ENCODE measurements at places on chromosomes 16 and 17.
A peak's percentile ranks its signal among the peaks of the same experiment; 100 is the strongest.

DNA sequence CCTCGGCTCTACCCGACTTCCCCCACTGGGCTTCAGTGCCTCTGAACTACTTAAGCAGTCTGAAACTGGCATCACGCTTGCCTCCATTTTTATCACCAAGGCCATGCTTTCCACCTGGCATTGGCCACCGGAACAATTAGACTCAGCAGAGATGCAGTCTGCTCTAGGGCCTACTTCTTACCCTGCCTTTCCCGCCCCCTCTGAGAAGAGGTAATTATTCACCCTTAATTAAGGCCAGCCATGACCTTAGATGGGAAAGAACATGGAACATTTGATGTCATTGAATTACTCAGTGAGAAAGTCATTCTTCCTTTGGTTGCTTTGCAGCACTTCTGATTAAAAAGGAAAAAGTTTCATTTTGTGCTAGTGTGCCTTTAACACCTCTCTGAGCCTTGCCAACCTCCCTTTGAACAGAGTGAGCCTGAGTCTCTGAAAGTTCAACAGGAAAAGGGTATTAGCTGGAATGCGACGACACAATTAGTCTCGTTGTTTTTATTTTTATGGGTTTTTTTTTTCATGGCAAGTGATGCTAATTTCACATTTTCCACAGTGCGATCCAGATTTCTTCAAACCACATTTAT lies 60.9 kb upstream of the TNRC6A start:
- peak; percentile 89 for DNase-seq

DNA sequence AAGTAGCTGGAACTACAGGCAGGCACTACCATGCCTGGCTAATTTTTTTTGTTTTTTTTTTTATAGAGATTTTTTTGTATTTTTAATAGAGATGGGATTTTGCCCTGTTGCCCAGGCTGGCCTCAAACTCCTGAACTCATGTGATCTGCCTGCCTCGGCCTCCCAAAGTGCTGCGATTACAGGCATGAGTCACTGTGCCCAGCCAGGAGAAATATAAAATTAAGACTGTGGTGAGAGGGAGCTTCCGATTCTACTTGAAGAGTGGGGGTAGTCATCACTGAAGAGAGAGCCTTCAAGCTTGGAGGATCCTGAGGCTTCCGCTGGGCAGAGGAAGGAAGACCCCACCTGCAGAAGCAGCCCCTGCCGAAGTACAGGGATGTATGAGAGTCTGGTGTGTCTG lies 34.4 kb upstream of the RGS9 start:
- DNase-seq = peak; percentile 37

DNA sequence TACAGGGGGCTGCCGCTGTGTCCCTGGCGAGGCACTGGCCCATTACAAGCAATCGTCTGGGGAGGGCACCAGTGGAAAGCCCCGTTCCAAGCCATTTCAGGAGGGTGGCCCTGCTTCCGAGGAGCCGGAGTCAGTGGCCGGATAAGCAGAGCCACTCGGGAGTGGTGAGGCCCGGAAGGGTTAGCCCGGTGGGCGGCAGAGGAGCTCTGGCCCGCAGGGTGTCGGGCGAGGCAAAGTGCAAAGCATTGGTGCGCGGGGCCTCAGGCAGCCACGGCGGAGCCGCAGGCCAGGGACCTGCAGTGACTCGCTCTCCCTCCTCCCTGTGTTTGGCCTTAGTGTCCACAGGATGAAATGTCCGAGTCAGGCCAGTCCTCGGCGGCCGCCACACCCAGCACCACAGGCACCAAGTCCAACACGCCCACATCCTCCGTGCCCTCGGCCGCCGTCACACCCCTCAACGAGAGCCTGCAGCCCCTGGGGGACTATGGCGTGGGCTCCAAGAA lies 24.6 kb downstream of the NME3 start:
- no peak for DNase-seq

DNA sequence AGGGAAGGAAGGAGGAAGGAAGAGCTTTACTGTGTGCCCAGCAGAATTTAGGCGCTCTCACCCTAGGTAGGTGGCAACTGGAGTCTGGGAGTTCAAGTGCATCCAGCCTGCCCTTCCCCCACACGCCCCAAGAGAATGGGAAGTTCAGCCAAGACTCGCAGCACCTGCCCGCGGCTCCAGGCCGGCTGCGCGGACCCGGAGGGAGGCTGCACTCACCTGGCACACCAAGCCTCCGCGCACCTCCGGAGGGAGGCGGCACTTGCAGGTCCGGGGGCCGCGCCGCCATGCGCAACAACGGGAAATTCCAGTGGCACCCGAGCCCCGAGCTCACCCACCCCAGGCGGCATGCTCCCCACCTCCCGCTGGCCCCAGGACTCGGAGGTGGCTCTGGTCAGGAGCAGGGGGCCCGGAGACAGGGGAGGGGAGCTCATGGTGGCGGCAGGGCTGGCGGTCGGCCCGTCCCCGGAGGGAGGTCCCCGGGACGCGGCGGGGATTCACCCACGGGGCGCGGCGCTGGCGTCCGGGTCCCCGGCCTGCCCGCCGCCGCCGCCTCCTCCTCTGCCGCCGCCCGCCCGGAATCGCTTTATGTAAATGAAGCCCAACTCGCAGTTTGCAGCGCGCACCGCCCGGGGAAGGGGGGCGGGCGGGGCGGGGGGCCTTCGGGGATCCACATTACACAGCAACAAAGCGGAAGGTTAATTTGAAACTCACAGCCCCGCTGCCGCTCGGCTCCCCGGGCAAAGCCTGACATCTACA lies at the start of gene ZFHX3:
Gene ZFHX3, minus strand, starts transcription at position 593 of the 756 bp plus-strand sequence. CDS start 87,983 bp downstream, outside the sequence.
- peak; percentile 85 for DNase-seq

- no peak for DNase-seq
These were observed 13.8 kb downstream of the DBF4B start for GRCh38 chr17:44722254-44722653.

DNA sequence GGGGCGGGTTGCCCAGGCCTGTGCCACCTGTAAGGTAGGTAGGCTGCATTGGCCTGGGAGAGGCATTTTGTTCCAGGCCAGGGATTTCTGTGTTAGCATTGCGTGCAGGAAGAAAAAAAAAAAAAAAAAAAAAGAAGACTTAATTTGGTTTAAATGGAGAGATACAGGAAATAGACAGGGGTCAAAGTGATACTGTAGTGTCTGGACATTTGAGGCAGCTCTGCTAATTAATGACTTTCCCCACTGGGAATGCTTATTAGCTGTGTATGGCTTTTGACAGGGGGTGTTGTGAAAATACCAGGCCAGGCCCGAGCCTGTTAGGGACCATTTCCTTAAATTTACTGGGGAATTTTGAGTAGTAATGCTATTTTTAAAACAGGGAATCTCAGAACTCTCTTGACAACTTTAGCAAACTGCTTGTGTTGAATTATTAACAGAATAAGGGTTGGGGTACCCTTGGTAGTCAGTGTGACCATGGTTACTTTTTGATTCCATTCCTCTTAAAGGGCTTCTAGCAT lies 1.0 kb downstream of the MAP2K4 start:
- DNase-seq = no peak

DNA sequence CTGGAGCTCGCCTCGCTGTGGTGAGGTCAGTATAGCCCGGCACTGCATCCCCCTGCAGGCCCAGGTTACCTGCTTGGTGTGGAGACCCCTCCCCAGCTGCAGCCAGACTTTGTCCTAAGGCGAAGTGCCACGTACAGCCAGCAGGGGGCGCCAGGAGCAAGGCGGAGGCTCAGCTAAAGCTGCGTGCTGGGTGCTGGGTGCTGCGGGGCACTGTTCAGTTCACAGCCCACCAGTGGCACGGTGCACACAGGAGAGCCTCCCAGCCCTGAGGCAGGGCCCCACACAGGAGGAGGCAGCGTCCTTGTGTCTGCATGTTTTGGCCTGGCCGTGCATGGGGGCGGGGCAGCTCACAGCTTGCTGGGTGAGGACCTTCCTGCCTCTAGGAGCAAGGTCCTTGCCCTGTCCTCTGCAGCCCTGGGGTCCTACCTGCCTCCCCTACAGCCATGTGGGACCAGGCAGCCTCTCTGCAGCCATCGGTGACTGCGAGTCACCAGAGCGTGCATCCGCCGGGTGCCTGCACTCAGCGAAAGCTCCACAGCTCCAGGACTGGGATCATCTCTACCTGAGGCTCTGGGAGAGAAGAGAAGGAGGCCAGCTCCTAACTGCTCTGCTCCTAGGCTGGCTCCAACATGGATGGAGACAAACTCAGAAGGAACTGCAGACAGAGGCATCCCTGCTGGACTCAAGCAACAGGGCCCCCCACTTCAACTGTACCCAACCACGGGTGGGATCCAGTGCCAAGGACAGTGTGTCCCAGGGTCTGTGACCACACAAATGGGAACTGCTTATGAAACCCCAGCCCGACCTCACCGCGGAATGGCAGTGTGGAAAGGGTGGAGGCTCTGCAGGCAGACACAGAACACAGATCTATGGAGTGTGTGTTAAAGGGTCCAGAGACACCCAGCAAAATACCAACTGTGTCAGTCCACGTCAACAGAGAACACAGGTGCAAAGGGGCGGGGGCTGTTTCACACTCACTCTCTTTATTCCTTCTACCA lies 19.0 kb downstream of the SLC7A5 start:
- DNase-seq = peak; percentile 63

- DNase-seq = no peak
These were observed 32.9 kb downstream of the CFAP20 start for GRCh38 chr16:58096249-58096648.

DNA sequence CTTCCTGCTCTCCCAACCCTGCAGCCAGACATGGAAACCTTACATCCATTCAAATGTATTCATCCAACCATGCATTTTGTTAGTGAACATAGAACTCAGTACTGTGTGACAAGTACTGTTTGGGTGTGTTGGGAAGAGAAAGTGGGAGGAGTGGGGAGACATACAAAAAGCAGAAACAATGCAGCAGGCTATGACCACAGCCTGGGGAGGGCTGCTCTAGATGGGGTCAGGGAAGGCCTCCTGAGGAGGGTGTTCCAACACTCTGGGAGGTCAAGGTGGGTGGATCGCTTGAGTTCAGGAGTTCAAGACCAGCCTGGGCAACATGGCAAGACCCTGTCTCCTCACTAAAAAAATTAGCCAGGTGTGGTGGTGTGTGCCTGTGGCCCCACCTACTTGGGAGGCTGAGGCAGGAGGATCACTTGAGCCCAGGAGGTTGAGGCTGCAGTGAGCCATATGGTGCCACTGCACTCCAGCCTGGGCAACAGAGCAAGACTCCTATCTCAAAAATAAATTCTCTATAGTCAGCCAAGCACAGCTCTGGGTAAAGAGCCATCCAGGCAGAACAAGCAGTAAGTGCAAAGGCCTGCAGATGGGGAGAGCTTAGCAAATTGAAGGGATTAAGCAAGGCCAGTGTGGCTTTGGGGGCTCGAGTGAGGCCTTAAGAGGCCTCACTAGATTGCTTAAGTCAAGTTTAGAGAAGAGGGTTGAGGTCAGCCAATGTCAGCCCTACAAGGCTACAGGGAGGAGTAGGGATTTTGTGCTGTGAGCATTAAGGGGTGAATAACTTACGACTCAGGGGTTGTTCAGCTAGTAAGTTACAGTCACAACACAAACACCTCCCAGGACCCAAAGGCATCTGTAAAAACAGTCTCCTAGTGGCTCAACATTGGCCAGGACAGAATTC lies 5.5 kb downstream of the SLC13A2 start:
- peak; percentile 44 for DNase-seq

DNA sequence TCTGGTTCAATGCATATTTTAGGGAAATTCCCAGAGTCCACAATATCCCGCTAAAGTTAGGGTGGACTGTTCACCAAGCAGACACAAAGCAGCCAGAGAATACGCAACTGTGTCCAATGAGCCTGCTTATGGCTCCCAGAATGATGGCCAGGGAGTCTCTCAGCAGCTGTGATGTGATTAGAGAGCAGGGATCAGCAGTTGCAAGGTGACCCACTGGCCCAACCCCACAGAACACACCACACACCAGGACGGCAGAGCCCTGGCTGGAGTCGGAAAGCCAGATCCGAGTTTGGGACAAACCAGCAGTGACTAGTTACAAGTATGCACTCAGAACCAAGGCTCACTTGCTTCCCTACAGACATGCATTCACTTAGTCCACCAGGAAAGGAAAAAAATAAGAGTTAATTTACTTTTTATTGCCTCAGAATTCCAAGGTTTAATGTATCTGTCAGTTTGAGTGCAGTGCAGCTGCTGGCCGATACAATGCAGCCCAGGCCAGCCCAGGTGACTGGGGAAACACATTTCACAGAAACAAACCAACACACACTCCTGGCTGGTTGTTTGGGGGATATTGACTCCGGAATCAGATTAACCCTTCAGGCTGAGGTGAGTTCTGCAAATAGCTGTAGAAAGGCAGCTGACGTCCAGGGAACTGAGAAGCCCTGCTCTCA lies 121.7 kb downstream of the HIC1 start:
- DNase-seq = no peak

DNA sequence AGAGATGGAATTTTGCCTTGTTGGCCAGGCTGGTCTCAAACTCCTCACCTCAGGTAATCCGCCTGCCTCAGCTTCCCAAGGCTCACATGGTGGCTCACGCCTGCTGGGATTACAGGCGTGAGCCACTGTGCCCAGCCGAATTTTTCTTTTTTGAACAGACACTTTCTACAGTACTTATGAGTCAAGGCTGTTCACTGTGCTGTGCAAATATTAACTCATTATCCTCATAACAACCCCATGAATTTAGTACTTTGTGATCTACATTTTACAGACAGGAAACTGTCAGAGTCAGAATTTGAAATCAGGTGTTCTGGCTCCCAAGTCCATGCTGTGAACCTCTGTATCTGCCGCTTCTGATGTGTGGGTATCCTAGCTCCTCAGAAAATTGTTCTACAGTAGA lies 25.7 kb upstream of the RASL10B start:
- peak; percentile 13 for DNase-seq

GRCh38 chr16:58119509-58119845 lies 9.7 kb downstream of the CFAP20 start:
- no peak for DNase-seq

DNA sequence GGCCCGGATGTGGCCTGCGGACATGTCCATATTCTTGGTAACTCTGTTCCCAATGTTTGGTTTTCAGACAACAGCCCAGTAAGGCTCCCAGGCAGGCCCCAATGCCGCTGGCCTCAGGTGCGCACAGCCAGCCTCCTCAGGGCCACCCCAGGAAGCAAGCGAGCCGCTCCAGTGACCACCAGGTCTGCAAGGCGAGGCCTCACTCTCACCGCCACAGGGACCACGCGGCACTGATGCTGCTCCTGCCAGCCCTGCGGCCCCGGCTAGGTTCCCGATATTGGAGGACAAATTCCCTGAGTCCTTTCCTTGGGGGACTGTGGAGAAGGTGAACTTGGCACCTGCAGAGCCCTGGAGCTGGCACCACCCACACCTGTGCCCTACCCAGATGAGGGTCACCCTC lies 19.0 kb downstream of the PDIA2 start:
- no peak for DNase-seq

GRCh38 chr16:9116141-9116540 lies 24.7 kb downstream of the HAPSTR1 start:
- no peak for DNase-seq

DNA sequence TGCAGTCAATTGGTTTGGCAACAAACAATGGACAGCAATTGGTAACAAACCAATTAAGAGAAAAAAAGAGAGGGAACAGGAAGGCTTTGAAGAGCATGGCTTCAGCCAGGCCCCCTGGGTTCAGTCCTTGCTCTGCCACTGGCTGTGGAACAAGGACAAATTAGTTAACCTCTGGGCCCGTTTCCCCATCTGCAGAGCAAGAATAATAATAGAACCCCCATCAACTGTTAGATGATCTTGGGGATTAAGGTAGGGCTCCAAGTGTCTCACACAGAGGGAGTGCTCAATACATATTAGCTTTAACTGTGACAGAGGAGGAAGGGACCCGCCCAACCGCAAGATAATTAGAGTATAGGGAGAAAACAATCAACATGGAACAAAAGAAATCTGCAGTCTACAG lies 55.2 kb downstream of the PECAM1 start:
- DNase-seq = no peak
